T-helper 2 cell (primary cell): ENCODE measurements at places on chromosomes 4 and X.

GRCh38 chrX:68901519-68901918 is 72.7 kb downstream of the EFNB1 start:
- DNase-seq = no peak

DNA sequence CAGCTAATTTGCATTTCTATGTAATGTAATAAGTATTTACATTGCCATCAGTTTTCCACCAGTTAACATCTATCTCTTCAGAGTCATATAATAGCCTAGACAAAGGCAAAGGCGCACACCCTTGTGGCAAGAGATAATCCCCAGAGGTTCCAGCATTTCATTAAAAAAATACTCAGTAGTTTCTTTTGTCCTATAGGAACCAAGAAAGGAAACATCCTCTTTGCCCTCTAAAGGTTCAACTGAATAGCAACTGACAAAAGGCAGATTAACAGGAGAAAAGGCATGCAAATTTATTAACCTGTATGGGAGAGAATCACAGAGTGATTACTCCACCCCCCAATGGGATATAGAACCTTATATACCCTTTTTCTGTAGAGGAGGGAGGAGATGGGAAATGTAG is 48.4 kb downstream of the MAGEB17 start:
- no peak for DNase-seq

DNA sequence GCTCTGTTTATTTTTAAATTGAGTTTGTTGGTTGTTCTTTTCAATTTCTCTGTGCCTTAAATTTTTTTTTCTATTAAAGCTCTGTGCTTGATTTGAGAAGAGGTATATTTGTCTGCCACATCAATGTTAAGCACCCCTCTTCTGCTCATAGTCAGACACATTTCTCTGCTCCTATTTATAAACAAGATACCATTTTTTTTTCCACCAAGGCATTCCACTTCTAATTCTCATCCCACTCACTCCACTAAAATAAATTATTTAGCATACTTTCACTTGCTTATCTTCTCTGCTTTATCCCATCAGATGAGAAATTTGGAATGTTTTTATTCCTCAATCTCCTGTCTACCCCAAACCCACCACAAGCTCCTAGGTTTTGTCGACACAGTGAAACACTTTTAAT is 127.0 kb upstream of the PDE5A start:
- DNase-seq = no peak

DNA sequence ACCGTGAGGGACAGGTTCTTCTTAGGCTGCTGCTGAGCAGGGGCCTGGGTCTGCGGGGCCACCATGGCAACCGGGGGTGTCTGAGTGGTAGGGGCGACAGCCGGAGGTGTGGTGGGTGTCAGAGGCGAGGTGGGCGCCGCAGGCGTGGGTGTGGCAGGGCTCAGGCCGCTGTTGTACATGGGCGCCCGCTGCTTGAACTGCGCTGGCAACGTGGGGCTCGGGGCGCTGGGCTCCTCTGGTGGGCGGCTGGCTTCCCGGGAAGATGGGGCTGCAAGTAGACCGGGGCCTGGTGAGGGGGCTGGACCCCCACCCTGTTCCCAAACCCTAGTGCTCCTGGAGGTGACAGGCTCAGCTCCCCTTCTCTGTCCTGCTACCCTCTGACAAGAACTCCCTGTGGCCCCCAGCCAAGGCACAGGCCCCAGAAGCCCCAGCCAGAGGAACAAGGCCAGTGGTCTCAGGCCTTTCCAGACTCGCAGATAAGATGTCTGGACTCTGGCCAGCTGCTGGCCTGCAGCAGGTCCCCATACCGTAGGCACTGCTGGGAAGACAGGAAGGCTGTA is 24.8 kb downstream of the NELFA start:
- no peak for DNase-seq

GRCh38 chr4:152936446-152937335 is 568 bp downstream of the FHDC1 start:
- no peak for DNase-seq

GRCh38 chr4:1655676-1656075 is 28.4 kb downstream of the FAM53A start:
- DNase-seq = no peak

- no peak for DNase-seq
These were observed 140.5 kb downstream of the GRIA3 start for GRCh38 chrX:123324625-123325024.

GRCh38 chr4:53490965-53491622 is 100.2 kb downstream of the LNX1 start:
- no peak for DNase-seq

- DNase-seq = no peak
These were observed 666 bp downstream of the CCDC158 start for GRCh38 chr4:76420188-76420761.

GRCh38 chr4:151953795-151954372 is 193.1 kb upstream of the GATB start:
- no peak for DNase-seq

GRCh38 chrX:103733017-103733416 is 22.3 kb downstream of the TMEM31 start:
- DNase-seq = no peak

DNA sequence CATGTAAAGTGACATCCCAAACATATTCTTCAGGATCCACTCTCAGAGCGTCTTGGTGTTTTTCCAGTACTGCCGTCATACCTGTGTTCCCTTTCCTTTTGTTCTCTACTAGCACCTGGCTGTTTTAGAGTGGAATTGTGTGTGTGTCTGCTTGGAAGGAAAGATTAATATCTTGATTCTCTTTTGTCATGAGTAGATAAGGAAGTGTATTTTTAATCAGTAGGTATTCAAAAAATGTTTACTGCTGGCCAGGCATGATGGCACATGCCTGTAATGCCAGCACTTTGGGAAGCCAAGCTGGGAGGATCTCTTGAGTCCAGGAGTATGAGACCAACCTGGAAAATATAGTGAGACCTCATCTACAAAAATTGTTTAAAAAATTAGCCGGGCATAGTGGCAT is 198.8 kb downstream of the CBR4 start:
- no peak for DNase-seq
